ENCODE measurements at places on chromosomes 7 and 10. TPM values are rescaled to one million over a fixed set of nuclear protein-coding genes. Genes with fewer than 3 reads are reported as not detected.

Gene FGL2
- total RNA-seq: 0.86 TPM

Gene ALOX5
- total RNA-seq: not detected

Gene FFAR4
- total RNA-seq: not detected

Gene CLRN3
- total RNA-seq: not detected

Gene SFTPA1
- not detected for total RNA-seq

Gene PODXL
- total RNA-seq: 17.3 TPM

Gene SNX10
- 1.9 TPM for total RNA-seq

GRCh38 chr10:96072674-96073073, 29.3 kb downstream of the CCNJ start:
- DNase-seq: no peak

DNA sequence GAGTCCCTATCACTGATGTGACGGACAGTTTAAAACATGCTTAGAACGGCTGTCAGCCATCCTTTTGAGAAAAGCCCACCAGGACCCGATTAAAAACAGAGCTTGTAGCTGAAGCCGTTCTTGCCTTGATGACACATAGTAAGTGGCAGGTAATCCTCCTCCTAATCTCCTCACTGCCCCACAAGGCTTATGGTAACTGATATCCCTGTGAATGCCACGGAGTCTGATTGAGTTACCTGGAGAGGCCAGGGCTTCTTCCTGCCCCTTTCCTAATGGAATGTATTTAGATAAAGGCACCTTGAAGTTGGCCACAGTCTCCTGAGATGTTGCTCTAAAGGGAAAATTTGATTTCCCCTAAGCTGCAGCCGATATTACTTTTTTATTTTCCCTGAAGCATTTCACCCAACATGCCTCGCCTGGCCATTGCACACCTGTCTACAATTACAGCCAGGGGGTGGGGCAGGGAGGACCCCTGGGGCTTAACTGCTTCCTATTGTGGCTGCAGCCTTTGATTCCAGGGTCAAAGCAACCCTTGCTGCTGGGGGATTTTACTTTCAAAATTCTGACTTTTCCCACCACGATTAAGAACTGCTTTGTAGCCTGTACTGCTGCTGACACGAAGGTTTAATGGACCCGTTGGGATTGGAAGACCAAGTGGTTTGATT, 169.0 kb upstream of the GPR26 start:
- no peak for DNase-seq

DNA sequence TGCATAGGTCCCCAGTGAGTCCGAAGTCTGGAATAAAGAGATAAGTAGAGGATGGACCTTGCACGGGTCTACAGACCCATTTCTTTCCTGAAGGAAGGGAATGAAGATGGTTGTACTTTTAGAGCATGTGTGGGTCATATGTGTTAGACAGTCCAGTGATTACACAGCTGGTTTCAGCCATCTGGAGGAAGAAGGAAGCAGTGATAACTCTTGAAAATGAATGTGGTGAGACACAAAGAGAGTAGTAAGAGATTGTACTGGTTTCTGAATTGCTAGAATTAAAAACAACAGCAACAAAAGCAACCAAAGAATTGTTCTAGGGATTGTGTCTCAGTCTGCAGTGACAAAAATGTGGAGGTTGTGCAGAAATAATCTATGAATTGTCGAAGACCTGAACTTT, 258.9 kb downstream of the SUGCT start:
- no peak for DNase-seq

- DNase-seq: no peak
Observed at GRCh38 chr10:9294865-9295264, 1240.4 kb downstream of the GATA3 start.

- DNase-seq: no peak
Observed at GRCh38 chr10:105990529-105990928, 1174.0 kb downstream of the SORCS1 start.

- peak; percentile 36 for DNase-seq
Observed at GRCh38 chr10:9305018-9305655, 1250.6 kb downstream of the GATA3 start.

GRCh38 chr10:3777981-3778691, 6.9 kb downstream of the KLF6 start:
- DNase-seq: peak; percentile 30

DNA sequence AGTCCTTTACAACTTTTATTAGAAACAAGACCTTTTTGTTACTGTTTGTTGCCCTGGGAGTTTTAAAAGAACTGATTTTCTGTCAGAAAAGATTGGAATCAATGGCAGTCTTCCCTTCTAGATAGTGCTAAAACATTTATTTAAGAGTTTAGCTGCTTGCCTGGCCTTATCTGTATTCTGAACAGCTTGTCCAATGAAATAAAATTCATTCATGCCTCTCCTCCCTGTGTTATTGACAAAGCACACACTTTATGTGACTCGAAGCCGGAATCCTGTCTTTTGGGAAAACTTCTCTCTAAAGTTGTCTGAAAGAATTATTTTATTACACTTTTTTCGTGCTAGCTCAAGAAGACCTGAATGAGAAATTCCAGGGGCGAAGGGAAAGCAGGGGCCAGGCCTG, 992.5 kb downstream of the TYW1 start:
- DNase-seq: no peak

DNA sequence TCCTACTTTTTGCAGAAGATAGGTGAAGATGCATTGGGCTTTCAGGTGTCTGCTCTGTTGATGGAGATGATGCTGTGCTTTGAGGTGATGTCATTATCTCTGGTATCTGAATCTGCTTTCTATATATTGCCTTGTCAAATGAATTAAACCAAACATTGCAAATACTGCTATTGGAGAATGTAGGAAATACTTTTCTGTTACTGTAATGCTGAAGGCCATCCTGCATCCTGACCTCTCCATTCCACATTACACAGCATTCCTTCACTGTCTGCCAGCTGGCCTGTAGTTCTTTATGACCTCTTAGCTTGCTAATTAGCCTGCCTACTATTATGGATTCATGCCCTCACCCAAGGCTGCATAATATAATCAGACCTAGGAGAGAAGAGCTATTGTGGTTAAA, 73.2 kb downstream of the VCL start:
- peak; percentile 77 for DNase-seq

DNA sequence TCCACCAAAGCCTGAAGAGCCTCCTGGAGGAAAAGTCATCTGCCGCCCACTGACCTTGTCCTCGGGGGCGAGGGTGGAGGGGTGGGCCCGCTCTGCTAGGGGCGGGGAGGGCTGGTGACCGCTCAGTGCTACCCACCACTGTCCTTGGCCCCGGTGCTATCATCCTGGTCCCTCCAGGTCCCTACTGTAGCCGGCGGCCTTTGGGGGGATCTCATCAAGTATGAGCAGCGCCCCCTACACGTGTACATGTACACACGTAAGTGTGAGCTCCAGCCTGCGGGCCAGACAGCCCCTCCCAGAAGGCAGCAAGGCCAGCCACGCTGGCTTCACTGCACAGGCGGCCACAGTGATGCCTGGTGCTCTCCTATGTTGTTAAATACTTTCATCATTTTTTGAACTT, 19.6 kb downstream of the TTYH3 start:
- peak; percentile 40 for DNase-seq

DNA sequence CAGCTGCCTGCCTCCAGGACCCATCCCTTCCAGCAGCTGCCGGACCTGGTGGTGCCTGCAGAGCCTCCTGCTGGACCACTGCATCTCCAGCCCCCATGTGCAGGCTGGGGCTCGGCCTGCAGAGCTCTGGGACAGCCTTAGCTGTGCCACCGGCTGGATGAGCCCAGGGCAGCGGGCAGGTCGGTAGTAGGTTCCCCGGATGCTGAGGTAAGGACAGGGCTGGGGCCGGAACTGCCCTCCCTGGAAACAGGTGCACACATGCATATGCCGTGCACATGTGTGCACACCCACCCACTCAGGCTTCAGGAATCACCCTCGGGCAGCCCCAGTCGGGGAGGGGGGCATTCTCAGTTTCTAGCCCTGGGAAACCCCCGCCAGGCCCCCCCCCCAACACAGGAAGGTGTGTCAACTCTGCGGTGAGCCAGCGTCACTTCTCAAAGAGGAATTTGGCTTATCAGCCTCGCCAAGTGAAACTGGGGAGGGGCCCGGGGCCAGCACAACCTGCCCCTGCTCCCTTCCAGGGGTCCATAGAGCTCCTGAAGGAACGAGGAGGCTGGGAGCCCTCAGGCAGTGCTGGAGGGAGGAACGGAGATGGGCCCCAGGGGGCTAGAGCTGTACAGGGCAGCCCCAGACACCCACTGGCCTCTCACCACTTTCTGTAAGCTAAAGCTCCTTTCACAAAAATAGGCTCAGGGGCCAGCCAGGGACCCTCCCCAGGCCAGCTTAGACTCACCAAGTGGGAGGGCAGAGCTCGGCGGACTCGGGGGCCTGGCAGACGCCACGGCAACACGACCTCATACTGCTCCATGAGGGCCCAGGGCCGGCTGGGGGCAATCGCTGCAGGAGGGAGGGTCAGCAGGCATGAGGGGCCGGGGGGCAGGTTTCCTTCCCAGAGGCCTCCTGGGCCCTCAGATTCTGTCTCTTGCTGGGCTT, 1.7 kb downstream of the ADAM8 start:
- no peak for DNase-seq

GRCh38 chr10:18607503-18608378, 43.6 kb downstream of the NSUN6 start:
- DNase-seq: peak; percentile 89

DNA sequence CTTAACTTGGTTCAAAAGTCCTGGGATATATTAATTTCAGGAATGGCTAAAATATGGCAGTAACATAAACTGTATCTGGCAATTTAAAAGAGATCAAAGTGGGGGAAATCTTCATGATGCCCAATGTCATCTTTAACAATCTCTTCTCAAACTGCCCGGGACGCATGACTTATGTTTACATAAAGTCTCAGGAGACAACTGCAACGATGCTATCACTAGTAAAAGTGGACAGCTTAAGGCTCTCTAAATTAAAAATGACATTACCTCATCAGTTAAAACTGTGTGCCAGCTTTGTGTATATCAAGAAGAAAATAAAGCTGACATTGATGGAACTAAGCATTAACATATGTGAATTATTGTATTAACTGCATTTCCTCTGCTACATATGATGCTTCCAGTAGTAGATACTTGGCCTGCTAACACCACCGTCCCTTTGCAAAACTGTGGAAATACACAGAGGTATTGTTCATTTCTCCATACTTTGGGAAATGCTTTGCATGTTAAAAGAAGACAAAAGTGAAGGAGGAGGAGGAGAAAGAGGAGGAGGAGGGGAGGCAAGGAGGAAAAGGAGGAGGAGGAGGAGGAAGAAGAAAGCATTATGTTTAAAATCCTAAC, 62.4 kb downstream of the NRP1 start:
- DNase-seq: peak; percentile 48

- no peak for DNase-seq
Observed at GRCh38 chr10:690372-691161, 1.1 kb upstream of the DIP2C start.
